ENCODE measurements at places on chromosomes 5 and 9.

- peak; percentile 57 for DNase-seq
Observed at GRCh38 chr9:20242510-20243189, 379.6 kb downstream of the MLLT3 start.

- DNase-seq: no peak
Observed at GRCh38 chr9:127185181-127185580, 62.7 kb upstream of the ANGPTL2 start.

DNA sequence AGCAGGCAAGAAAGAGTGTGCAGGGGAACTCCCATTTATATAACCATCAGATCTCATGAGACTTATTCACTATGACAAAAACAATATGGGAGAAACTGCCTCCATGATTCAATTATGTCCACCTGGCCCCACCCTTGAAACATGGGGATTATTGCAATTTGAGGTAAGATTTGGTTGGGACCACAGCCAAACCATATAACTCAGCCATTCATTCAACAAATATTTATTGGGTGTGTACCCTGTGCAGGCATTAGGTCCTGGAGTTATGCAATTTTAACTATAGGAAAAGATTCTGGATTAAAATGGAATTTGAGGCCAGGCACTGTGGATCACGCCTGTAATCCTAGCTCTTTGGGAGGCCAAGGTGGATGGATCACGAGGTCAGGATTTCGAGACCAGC is 124.2 kb upstream of the GAS1 start:
- no peak for DNase-seq

DNA sequence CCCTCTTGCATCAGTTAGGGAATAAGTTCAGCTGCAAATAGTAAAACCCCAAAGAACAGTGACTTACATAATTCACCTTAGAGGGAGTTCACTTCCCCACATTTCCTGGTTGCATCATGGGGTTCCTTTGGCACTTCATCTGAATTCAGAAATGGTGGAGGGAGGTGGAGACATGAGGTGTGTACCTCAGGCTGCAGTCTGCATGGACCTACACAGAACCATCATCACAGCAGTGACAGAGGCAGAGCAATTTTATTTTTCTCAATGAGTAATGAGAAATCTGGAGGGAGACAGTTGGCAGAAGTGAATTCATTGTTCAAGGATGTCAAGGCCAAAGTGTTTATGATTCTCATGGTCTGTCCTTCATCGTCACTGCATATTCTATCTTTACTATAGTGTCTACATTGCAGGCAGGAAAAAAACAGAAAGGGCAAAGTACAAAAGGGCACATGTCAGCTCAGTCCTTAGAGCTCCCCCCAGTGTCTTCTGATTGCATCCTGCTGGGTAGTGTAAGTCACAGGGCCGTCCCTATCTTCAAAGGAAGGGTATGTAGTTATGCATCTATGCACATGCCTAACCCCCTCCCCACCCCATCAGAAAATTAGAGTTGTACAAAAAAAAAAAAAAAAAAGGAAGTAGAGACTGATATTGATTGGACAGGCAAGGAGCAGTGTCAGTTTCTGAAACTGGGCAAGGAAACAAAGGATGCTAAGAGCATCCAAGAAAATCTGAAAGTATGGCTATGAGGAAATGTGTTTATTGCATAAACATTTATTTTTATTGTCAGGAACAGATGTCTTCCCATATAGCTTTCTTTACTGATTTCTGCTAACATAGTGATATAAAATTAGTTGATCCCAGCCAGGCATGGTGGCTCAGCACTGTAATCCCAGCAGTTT is 132.7 kb upstream of the APC start:
- no peak for DNase-seq

- no peak for DNase-seq
Observed at GRCh38 chr9:100294806-100295205, 57.9 kb downstream of the TEX10 start.

- no peak for DNase-seq
Observed at GRCh38 chr5:1122511-1123294, 10.8 kb upstream of the SLC12A7 start.

- DNase-seq: peak; percentile 5
Observed at GRCh38 chr9:114813717-114814418, 8.0 kb upstream of the TNFSF15 start.

- DNase-seq: no peak
Observed at GRCh38 chr5:78758169-78758839, 109.7 kb upstream of the LHFPL2 start.

All from stimulated activated CD4-positive, alpha-beta T cell treated with anti-CD3 and anti-CD28 coated beads, Interleukin-15, amount 100 ng/mL, for 24 hours (primary cell).